NCI-H187 (cell line): ENCODE measurements at places on chromosomes 13 and 19.

- DNase-seq = no peak
Observed at GRCh38 chr13:28120317-28120716, 18.0 kb upstream of the PAN3 start.

DNA sequence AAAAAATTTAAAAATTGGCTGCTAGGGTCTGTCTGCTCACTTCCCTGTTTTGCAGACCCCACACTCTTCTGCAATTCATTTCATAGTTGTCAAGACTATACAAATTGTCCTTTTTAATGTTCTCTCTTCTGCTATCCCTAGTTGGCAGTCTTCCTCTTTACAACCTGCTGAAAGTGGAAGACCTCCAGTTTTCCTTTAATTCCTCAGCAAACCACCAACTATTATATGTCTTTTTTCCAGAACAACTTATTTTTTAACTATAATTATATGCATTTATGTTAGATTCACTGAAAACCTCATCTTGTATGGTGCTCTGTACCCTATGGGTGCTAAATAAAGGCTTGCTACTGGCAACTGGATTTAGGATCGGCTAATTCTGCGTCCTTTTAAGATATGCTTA is 1.1 kb upstream of the PHF11 start:
- no peak for DNase-seq

GRCh38 chr13:42720113-42720857 is 61.1 kb upstream of the FAM216B start:
- DNase-seq = no peak

- no peak for DNase-seq
Observed at GRCh38 chr13:99269627-99270241, 11.6 kb upstream of the GPR18 start.

GRCh38 chr13:84662491-84662890 is 780.2 kb upstream of the SLITRK1 start:
- DNase-seq = no peak

GRCh38 chr19:40921005-40921897 is 39.2 kb upstream of the CYP2A7 start:
- DNase-seq = no peak

DNA sequence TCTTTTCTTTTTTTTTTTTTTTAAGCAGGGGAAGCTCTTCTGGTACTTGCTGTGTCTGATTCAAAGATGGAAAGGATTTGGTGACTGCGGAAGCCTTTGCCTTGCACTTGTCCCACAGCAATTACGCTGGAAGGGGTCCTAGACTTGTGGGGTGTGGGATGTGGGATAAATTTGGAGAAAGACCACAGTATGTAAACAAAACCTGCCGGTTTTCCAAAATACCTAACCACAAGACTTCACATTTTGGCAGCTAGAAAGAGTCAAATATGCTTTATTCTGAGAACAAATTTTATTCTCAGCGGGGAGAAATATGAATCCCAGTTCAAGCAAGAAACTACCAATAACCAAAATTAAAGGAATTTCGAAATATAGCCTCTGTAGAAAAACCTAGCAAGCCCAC is 176.5 kb downstream of the SPRY2 start:
- DNase-seq = no peak

DNA sequence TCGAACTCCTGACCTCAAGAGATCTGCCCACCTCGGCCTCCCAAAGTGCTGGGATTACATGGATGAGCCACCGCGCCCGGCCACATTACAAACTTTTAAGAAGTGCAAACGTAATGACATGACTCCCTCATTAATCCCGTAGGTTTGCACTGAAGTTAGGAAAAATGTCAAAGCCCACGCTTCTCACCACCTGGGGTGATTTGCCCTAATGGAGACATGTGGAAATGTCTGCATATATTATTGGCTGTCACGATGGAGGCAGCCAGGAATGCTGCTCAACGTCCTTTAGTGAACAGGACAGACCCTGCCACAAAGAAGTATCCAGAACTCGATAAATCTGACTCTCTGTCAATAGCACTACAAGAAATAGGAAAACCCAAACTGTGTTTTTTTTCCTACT is 21.0 kb downstream of the NLRP9 start:
- no peak for DNase-seq

DNA sequence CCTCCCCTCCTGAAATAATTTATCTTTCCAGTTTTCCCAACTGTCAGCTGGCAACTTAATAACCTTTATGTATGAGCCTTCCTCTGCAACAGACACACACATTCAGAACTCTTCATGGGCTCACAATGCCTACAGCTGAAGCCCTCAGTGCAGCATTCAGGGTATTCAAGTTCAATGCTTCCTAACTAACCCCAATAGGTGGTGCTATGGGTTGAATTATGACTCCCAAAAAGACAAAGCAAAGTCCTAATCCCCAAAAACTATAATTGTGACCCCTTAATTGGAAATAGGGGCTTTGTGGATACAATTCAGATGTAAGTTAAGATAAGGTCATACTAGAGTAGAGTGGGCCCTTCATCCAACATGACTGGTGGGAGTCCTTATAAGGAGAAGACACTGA is 202.2 kb downstream of the SUCLA2 start:
- DNase-seq = no peak
